ENCODE measurements at places on chromosomes 3 and 15. TPM values are rescaled to one million over a fixed set of nuclear protein-coding genes. Genes with fewer than 3 reads are reported as not detected.

The CCR3 gene
- not detected for total RNA-seq

The TM4SF1 gene
- total RNA-seq = not detected

The CISH gene
- 351 TPM for total RNA-seq

The AMOTL2 gene
- not detected for total RNA-seq

The ULK4 gene
- 7.5 TPM for total RNA-seq

GRCh38 chr3:77051591-77051990 is 11.7 kb downstream of the ROBO2 start:
- DNase-seq = no peak

DNA sequence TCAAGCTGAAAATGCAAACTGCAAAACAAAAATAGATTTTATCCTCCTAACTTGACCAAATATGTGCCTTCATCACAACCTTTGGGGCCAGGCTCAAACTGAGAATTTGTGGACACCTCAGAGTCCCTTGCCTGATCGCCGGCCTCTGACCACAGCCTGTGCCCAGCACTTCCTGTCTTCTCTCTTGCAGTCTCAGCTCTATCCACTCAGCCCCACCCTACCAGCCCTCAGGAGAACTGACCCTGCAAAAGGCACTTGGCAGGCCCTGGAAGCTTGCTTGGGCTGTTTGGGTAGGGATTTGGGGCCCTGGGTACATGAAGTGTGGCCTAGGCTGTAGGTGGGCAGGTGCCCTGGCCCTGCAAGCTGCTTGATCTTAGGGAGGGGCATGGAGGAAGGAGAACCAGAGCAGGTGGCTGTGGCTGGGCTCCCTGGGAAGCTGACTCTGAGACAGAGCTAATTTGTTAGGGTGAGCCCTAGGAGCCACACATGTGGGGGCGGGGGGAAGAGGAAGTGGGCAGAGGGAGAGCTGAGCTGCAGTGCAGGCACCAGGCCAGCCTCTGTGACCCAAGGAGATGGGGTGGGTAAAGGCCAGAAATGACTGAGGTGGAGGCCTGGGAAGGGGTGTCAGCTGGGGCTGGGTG is 8.6 kb downstream of the CLEC3B start:
- DNase-seq = peak; percentile 31

All from activated T-helper 2 cell treated with anti-CD3 and anti-CD28 coated beads, Interferon-gamma antibody, Interleukin-2, Interleukin-4, amounts not matched to agents 10 μg/mL and 5 μg/mL and 100 μg/mL, durations not matched to agents 14 hours and 24 hours and 36 hours (primary cell).